ENCODE measurements at places on chromosomes 5 and 9. TPM values are rescaled to one million over a fixed set of nuclear protein-coding genes. Genes with fewer than 3 reads are reported as not detected.

The WNT8A gene
- total RNA-seq: not detected

The CNTFR gene
- total RNA-seq: 130 TPM

The CD180 gene
- total RNA-seq: 0.75 TPM

The CNTNAP3B gene
- 67.8 TPM for total RNA-seq

The TYRP1 gene
- total RNA-seq: not detected

The OR1J2 gene
- not detected for total RNA-seq

The ENTREP1 gene
- total RNA-seq: 3.3 TPM

The INSL6 gene
- total RNA-seq: not detected

The FOXD4L6 gene
- not detected for total RNA-seq

The ADAMTS2 gene
- 26.7 TPM for total RNA-seq

The CD274 gene
- total RNA-seq: 5.3 TPM

The GRM6 gene
- total RNA-seq: not detected

The IGFBPL1 gene
- not detected for total RNA-seq

The CARTPT gene
- not detected for total RNA-seq

The SLC4A9 gene
- not detected for total RNA-seq

The RGP1 gene
- total RNA-seq: 11.6 TPM

The DND1 gene
- 1.3 TPM for total RNA-seq

The CDKN2B-AS1 gene
- total RNA-seq: not detected

The SLC34A3 gene
- not detected for total RNA-seq

The PPP2R2B gene
- not detected for total RNA-seq

The PCDHGB5 gene
- 6.5 TPM for total RNA-seq

The SCGB3A1 gene
- not detected for total RNA-seq

The AFAP1L1 gene
- total RNA-seq: 87.4 TPM

The NKD2 gene
- total RNA-seq: not detected

The PPP1R26 gene
- 13.2 TPM for total RNA-seq
